ENCODE measurements at places on chromosomes 5 and 9.

- DNase-seq: no peak
Measured at GRCh38 chr5:89270901-89271300, 387.9 kb upstream of the MEF2C start.

GRCh38 chr9:20199111-20199510, 410.3 kb upstream of the SLC24A2 start:
- DNase-seq: no peak

- no peak for DNase-seq
Measured at GRCh38 chr5:93587597-93588351, 4.8 kb downstream of the NR2F1 start.

DNA sequence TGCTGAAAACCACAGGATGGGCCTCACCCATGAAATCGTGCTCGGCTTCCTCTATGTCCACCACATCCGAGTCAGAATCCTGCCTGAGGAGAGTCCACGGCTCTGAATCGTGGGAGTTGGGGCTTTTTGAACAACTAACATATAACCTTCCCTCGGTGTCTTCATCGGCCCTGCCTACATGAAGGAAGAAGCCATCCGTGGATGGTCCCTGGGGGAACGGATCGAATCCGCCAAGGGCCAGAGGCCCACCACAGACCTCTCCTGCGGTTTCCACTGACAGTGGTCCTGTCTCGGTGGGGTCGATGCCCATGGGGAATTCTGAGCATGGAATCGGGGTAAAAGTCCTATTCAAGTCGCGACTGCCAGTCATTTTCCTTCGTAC, 85.0 kb downstream of the CAMSAP1 start:
- DNase-seq: no peak

DNA sequence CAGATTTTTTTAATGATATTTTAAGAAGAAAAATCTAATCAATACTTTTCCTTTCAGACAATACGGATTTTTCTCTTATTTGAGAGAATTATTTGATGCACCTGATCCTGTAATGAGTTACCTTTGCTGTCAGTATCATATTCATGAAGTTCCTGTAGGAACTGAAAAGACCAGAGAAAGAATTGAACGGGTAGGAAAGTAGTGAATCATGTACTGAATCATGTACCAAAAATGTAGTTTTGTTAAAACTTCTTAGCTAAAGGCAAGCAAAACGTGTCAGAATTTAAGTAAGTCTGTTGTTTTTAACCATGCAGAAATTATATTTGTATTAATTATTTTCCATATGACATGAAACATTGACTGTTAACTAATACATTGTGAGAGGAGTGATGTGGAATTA, 56.6 kb downstream of the SMC5 start:
- DNase-seq: no peak

DNA sequence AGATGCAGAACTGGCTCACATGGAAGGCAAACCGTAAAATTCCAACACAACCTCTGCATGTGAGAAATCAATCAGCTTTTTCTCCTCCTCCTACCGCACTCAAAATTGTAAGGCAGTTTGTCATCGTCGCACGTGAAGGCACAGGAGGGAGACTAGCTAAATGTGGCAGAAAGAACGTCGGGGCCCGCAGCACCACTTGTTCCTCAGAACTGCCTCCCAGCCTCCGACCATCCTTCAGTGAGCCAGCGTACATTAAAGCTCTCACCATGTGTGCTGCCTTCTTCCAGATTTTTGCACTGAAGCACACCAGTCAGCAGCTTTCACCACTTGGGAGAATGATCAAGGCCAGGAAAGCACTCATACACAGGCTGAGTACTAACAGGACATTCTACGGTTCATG, 105.9 kb downstream of the RFX3 start:
- DNase-seq: no peak

- no peak for DNase-seq
Measured at GRCh38 chr5:20680718-20681302, 692.8 kb upstream of the CDH18 start.

DNA sequence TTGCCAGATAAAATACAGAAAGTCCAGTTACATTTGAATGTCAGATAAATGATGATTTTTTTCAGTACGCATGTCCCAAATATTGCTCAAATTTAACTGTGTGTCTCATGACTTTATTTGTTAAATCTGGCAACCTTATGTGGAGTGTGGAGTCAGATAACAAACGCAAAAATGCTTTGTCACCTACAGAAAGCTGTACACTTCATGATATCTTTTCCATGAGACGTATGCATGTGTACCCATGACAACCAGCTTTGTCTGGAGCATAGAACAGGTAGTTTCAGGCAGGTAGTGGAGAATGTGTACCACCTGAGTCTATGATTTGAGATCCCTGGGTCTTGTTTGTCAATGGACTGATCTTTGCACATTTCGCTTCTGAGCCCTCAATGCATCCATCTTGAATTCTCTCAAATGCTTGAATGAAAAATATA, 105.5 kb upstream of the CPEB4 start:
- no peak for DNase-seq

DNA sequence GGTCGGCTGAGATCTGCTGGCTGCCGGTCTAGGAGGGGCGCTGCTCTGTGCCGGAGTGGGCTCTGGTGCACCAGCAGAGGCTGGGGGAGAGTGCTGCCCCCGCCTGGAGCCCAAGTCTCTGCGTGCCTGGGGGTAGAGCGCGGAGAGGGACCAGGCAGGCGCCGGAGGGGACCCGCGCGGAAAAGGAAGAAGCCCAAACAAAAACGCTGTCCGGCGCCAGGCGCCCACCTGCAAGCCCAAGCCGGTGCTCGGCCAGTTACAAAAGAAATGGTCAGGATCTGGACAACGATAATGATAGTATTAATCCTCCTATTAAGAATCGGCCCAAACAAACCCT, 571 bp upstream of the S1PR3 start:
- DNase-seq: no peak

DNA sequence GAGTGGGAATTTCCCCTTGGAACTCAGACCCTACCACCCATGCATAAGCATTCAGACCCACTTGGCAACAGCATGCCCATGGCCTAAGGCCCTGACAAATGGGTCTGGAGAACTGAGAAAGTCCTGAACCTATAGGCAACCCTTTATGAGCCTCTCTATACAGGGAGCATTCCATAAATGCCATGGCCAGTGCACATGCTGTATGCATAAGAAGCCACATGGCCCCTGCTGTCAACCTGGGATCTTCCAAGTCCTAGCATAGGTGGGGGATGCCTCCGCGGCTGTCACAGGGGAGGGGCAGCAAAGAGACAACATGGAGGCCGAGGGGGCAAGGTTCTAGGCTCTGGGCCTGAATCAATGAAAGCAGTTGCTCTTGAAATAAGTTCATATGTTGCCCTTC, 8.2 kb upstream of the NIPAL4 start:
- DNase-seq: no peak

GRCh38 chr5:14569948-14570691, 11.5 kb upstream of the OTULINL start:
- no peak for DNase-seq

- no peak for DNase-seq
Measured at GRCh38 chr9:98726735-98727134, 18.0 kb upstream of the GABBR2 start.

GRCh38 chr9:16729651-16730050, 140.8 kb downstream of the BNC2 start:
- DNase-seq: no peak

GRCh38 chr5:155728146-155728856, 598.7 kb upstream of the SGCD start:
- no peak for DNase-seq

- DNase-seq: no peak
Measured at GRCh38 chr5:26148569-26149107, 889.7 kb downstream of the CDH9 start.

- no peak for DNase-seq
Measured at GRCh38 chr9:1415146-1415545, 365.0 kb downstream of the DMRT2 start.

DNA sequence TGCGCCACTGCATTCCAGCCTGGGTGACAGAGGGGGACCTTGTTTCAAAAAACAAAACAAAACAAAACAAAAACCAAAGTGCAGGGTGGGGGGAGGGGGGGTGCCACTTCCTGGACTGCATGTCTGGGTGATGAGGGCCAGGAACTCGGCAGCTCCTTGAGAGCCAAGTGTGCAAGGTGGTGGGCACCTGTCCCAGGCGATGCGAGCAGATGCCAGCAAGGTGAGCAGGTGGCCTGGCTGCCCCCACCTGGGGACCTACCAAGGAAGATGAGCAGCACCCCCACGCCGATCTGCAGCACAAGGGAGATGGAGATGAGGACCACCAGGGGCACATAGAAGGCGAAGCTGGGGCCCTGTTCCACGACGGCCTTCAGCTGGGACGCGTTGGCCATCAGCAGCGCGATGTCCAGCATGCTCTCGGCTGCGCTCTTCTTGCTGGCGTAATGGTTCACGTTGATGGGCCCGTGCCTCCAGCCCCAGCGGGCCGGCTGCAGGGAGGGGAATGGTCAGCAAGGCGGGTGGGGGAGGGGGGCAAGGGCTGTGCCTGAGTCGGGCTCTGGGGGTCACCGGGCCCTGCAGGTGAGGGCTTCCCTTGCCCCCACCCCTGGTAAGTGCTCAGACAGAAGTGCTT, 7.8 kb downstream of the NINJ1 start:
- DNase-seq: no peak

All from CD4-positive, alpha-beta T cell treated with Interleukin-6 at 100 ng/mL for 8 hours (primary cell).